ENCODE measurements at places on chromosomes 2 and 18. TPM values are rescaled to one million over a fixed set of nuclear protein-coding genes. Genes with fewer than 3 reads are reported as not detected.

- no peak for DNase-seq
These were observed 656.0 kb upstream of the SALL3 start for GRCh38 chr18:78323453-78324197.

DNA sequence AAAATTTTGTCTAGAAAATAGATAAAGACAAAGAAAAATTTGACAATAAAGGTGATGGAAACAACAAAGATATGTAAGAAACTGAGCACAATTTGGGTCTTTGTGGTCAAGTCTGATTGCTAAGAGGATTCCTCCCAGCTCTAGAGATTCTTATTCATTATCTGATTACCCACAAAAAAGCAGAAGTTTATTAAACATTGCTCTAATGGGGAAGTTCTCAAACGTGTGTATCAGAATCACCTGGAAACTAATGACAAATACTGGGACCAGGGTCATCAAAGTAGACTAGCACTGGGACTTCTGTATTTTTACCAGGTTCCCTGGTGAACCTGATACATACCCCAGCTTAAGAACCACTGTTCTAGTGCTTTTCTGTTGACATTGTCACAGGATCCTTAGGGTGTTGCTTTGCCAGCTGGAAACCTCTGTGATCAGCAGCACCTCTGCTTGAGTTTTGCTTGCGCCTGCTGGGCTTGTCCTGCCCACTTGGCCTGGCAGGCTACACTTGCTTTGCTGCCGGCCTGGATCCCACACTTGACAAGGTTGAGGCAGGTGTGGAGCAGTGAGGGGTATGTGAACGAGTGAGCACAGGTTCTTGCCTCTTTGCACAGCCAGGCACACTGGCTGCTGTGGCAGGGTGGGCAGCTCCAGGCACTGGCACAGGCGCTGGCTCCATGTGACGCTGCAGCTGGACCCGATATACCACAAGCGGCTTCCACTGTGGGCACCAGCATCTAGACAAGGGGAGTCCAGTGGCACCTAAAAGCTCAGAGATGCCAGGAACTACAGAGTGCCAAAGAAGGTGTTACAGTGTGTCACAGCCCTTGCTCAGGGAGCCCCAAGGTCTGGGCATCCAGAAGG, 6.2 kb upstream of the GORASP2 start:
- DNase-seq, result no peak

DNA sequence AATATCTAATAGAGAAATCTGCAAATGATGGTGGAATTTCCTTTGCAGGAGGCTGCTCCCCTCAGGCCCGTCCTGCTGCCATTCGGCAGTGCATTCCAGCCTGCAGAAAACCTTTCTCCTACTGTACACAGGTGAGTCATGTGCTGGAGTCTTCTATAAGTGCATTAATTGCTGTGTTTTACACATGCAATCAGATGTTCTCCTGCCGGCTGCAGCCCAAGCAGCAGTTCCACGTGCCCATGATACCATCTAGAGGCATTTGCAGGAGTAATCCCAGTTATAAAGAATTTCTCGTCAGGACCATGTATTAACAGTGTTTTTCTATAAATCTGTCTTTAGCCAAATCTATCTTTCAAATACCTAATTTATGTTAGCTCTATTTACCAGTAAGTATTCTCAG, 304.7 kb upstream of the HNMT start:
- no peak for DNase-seq

- DNase-seq, result no peak
These were observed 53.3 kb upstream of the TRIB2 start for GRCh38 chr2:12663306-12664037.

LYPD6B gene
- total RNA-seq, result 8.0 TPM

FAM124B gene
- 0.11 TPM for total RNA-seq
